ENCODE measurements at places on chromosomes 11 and 22.

DNA sequence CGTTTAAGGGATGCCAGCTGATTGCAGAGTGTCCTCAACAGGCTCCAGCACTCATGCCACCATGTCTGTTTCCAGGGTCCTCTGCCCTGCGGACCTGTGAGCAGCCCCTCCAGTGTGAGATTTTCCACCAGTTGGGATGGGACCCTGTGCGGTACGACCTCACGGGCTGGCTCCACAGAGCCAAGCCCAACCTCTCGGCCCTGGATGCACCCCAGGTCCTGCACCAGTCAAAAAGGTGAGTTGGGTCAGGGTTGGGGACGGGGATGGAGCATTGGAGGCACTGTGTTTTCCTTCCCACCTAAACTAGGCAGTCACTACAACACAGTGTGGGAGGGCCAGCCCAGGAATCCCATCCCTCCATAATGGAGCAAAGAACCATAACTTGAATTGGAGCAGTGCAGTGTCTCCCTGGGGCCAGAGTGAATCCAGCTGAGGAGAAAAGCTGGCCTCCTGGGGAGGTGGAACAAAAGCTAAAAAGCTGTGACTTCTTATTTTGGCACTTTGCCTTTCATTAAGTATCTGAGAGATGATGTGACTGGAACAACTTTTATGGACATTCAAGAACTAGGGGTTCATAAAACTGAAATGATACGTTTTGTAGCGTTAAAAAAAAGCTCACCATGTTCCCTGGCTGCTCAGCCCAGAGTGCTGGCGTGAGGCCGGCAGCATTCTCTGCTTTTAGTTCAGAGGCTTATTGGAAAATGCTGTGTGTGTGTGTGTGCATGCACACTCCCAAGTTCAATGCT, 101.8 kb downstream of the MYO18B start:
- DNase-seq, result no peak

GRCh38 chr11:73267906-73268540, 4.1 kb upstream of the P2RY6 start:
- no peak for DNase-seq

GRCh38 chr11:82105331-82105998, 628.2 kb downstream of the FAM181B start:
- no peak for DNase-seq

DNA sequence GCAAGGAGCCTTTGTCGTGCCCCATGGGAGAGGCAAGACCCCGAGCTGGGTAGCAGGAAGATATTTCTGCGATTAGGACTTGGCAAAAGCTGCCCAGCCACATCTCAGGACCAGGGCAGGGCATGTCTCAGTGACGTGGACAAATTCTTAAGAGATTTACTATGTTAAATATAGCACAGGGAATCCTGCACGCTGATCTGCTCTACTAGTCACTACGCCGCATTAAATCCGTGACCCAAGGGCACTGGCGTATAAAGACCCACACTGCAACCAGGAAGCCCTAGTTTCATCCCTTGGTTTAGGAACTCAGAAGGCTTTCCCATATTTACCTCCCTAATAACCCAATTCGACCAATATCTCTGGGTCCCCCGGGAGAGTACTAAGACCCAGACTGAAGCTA, 35.1 kb downstream of the AP1B1 start:
- no peak for DNase-seq

DNA sequence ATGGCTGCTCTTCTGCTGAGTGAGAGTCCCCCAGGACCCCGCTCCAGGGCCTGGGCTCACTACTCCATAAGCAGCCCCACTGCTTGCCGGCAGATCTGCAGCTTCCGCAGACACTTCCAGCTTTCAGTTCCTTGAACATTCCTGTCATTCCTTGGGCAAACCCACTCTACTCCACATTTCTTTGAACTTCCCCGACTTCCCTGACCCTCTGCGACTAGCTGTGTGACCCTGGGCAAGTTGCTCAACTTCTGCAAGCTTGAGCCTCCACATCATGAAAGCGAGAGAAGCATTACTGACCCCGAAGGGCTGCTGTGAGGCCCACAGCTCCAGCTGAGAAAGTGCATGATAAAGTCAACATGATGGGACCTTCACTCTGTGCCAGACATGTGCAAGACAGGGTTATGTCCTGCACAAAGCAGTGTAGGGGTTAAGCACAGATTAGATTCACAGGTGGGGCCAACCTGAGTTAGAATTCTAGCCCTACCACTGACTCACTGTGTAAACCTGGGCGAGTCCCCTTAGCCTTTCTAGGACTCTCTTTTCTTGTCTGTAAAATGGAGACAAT, 51.8 kb downstream of the THAP12 start:
- DNase-seq, result no peak

DNA sequence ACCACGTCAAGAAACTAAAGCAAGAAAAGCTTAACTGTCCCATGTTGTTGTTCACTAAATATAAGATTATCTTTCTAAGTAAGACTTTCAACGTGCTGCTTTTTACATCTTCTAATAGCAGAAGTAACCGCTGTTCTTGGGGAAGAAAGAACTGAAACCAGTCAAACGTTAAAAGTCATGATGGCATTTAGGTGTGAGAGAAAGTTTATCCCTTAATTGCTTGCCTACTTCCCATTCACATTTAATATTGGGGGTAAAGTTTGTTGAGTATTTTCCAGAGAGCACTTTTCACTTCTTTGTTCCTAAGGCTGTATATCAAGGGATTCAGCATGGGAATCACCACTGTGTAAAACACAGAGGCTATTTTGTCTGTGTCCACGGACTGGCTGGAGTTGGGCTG, 970 bp downstream of the OR5B21 start:
- no peak for DNase-seq

Data from stimulated activated CD8-positive, alpha-beta memory T cell treated with anti-CD3 and anti-CD28 coated beads, Interleukin-7, amount 100 ng/mL, for 4 hours (primary cell).